ENCODE measurements at places on chromosomes 16 and 17.

- DNase-seq, result no peak
These were observed 120.2 kb upstream of the RCVRN start for GRCh38 chr17:10025224-10025623.

- no peak for DNase-seq
These were observed 52.5 kb upstream of the MNT start for GRCh38 chr17:2453325-2453724.

DNA sequence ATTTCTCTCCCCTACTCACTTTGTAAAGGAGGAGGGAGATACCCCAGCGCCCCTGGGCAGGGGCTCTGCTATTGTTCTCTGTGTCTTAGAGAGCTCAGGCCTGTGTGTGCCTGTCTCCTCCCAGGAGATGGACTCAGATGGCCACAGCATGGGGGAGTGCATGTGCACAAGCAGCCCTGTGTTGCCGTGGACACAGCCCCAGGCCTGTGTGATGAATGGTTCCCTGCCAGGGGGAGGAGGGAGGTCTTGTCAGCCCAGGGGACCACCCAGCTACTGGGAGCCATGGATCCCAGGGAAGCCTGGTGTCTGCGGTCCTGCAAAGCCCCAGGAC lies 26.3 kb downstream of the GINS2 start:
- DNase-seq, result no peak

DNA sequence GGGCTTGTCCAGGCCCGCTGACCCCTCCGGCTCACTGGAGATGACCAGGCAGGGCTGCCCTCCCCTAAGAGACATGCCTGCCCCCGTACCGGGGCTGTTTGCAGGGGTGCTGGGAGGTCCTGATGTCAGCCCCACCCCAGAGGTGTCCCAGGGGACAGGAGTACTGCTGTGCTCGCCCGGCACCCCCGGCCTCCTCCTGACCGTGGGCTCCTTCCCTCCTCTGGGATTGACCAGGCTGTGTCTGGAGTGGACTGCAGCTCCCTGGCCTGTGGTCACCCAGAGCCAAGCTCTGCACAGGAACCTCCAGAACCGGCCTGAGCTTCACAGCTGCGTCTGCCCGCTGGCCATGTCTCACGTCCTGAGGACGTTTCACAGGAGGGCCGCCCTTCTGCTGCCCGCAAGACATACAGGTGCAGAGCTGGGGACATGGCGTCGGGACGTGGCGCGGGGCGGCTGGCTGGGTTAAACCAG lies 53.2 kb downstream of the LMF1 start:
- DNase-seq, result no peak

DNA sequence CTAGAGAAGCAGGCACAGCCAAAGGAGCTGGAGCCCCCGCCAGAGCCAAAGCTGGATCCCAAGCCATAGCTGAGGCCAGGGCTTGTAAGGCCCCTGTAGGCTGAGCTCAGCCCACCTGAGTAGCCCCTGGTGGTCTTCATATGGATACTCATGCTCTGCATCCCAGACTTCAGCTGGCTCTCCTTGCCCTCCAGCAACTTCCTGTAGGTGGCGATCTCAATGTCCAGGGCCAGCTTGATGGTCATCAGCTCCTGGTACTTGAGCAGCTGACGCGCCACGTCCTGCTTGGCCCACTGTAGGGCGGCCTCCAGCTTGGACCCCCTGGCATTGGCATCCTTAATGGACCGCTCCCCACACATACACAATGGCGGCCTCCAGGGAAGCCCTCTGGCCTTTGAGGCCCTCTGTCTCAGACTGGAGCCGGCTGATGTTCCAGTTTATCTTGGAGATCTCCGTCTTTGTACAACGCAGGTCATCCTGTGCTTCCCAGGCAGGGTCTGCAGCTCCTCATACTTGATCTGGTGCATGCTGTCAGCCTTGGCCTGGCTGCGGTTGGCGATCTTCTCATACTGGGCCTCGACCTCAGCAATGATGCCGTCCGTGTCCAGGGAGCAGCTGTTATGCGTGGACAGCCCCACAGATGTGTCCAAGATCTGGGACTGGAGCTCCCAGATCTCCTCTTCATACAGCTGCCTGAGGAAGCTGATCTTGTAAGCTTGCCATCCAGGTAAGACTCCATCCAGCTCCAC lies 28.9 kb downstream of the IKZF3 start:
- no peak for DNase-seq

Data from frontal cortex (tissue), 4 donors.